ENCODE measurements at places on chromosomes 13 and 19. TPM values are rescaled to one million over a fixed set of nuclear protein-coding genes. Genes with fewer than 3 reads are reported as not detected.
A peak's percentile ranks its signal among the peaks of the same experiment; 100 is the strongest.

DNA sequence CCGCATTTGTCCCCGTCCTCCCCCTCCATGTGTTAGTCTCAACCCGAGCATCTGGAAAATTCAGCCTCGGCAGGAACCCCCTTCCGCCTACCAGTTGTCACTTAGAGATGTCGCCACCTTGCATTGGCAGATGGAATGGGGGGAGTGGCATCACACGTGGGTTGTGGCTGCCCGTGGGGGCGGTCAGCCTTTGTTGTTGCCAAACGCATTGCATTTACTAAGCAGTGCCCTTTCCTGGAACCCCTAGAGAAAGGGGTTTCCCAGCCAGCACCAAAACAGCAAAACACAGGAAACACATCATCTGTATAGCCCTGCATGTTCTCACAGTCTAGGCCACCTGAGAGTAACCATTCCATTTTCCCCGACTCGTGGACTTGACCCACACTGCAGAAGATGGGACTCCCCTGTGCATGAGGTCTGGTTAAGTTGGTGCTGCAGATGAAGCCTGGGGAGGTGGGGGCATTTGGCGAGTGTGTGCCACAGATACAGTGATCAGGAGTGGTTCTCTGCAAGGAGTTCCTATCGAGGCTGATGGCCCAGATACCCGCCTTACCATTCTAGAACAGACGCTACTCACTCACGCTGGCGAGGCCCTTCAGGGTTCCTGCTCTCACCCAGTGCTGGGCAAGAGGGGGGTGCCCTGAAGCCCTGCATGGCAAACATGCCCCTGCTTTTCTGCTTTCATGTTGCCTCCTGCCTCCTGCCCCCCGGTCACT, 38.3 kb downstream of the TMED1 start:
- no peak overlapping the region for H3K27ac ChIP-seq
- DNase-seq: no peak
- H3K36me3 ChIP-seq: peaks cover 91% of the 10 kb centered on the region
- H3K4me1 ChIP-seq: no peaks in the 10 kb centered on the region
- no peaks in the 10 kb centered on the region for H3K27me3 ChIP-seq
- no peak overlapping the region for H3K4me3 ChIP-seq

- H3K4me1 ChIP-seq: no peaks in the 10 kb centered on the region
- DNase-seq: peak; percentile 7
- no peak overlapping the region for H3K27ac ChIP-seq
- H3K4me3 ChIP-seq: no peak overlapping the region
- no peaks in the 10 kb centered on the region for H3K36me3 ChIP-seq
These were observed 129.5 kb downstream of the CYSLTR2 start for GRCh38 chr13:48783181-48783630.

- H3K27me3 ChIP-seq: no peaks in the 10 kb centered on the region
- H3K4me1 ChIP-seq: peaks cover 94% of the 10 kb centered on the region
- peaks cover 19% of the 10 kb centered on the region for H3K36me3 ChIP-seq
- DNase-seq: peak; percentile 98
- peak overlapping the region; percentile 99 for H3K27ac ChIP-seq
These were observed 36.8 kb downstream of the ACTN4 start for GRCh38 chr19:38684078-38684861.

DNA sequence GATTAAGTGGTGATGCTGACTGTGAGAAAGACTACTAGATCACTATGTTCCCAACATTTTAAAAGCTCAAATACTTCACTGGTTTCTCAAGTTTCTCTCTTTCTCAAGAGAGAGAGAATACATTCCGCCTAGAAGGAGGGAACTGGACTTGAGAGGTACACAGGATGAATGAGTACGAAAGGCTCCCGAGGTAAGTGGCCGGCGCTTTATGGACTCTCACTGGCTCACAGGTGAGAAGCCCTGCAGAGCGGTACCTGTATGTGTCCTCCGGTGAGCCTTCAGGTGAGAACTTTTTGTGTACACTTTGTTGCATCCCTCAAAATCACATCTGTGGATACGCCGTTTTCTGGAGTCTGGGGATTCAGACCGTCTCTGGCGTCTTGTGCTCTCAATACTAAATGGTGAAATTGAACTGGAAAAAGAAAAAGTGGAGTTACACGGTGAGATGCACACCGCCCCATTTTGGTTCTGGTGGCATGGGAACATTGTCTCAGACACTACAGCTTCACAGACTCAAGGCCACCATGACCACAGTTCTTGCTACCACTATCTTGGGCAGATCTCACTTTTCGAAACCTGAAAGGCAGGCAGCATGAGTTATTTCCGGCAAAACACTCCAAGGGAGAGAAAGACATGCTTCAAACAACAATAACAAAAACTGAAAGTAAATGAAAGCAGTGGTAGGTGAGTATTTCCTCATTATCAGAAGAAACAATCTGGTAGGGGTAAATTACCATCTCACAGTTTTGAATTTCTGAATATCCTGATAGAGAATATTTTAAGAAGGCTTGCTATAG, 418.9 kb downstream of the KLF12 start:
- no peaks in the 10 kb centered on the region for H3K27me3 ChIP-seq
- H3K27ac ChIP-seq: no peak overlapping the region
- peaks cover 6% of the 10 kb centered on the region for H3K36me3 ChIP-seq
- no peak for DNase-seq
- no peak overlapping the region for H3K4me3 ChIP-seq
- peaks cover 4% of the 10 kb centered on the region for H3K4me1 ChIP-seq

GRCh38 chr19:42003506-42004294, 9.7 kb upstream of the ATP1A3 start:
- H3K4me1 ChIP-seq: no peaks in the 10 kb centered on the region
- no peak overlapping the region for H3K27ac ChIP-seq
- H3K4me3 ChIP-seq: no peak overlapping the region
- H3K27me3 ChIP-seq: peaks cover 30% of the 10 kb centered on the region

GRCh38 chr13:110258876-110259631, 47.9 kb downstream of the COL4A1 start:
- no peak overlapping the region for H3K27ac ChIP-seq
- no peaks in the 10 kb centered on the region for H3K27me3 ChIP-seq
- H3K4me3 ChIP-seq: no peak overlapping the region
- no peaks in the 10 kb centered on the region for H3K36me3 ChIP-seq
- peaks cover 23% of the 10 kb centered on the region for H3K4me1 ChIP-seq

PCP2 gene
- polyA plus RNA-seq: 1.5 TPM

DNA sequence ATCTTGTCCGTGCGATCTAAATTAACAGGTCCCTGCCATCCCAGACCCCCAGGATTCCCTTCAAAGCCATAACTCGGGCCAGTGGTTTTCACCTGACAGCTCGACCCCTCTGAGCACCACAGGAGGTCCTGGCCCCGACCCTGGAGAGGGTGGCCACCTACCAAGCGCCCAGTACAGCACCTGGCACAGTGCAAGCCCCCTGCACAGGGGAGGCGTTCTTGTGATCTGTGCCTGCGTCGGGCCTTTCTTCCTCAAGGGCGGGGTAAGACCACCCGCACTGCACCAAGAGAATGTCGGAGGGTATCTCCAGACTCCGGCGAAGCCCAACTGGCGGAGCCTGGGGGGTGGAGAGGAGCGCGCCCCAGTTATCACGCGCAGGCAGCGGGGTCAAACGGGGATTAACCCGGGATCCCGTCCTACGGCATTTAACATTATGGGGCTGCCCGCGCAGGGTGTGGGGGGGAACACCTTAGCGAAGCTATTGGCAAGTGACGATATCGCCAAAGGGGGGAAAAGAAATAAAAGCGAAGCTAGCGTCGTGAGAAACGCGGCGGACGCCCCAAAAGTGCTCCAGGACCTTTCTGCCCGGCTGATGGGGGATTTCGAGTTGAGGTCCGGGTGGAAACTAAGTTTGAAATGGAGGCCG, 1.3 kb upstream of the HNRNPL start:
- H3K4me1 ChIP-seq: peaks cover 25% of the 10 kb centered on the region
- no peak for DNase-seq
- no peaks in the 10 kb centered on the region for H3K27me3 ChIP-seq
- peak overlapping the region; percentile 62 for H3K4me3 ChIP-seq

DNA sequence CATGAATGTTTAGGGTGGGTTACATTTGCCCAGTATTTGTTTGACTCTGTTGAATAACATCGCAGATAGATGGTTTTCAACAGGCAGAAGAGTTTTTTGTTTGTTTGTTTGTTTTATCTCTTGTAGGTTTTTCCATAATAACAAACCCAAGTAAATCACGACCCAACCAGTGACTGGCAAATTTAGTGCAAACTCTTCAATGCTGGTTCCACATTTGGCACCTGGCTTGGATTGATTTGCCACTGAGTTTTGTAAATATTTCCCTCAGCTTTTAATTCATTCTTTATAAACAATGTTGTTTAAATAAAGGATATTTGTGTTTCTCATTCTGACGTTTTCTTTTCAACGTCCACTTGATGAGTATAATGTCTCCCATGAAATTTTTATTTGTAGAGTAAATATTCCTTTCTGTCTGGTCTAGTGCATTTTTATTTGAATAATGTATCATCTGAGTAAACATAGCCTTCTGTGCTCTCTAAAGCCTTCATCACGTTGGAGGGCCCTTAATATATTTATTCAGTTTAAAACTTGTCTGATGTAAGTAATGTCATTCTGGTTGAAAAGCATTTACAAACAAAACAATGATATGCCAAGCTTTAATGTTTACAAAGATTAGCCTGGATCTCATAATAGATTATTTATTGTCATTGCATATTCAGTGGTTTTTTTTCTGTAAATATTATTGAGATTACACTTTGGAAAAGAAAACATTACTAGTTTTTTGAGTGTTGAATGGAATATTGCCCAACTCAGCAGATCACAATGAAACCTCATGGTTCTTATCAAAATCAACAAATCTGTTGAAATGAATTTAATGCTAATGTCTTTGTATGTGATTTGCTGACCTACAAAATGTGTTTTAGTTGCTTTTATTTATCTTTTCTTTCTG, 90.4 kb upstream of the PEG3 start:
- no peaks in the 10 kb centered on the region for H3K36me3 ChIP-seq
- no peak overlapping the region for H3K4me3 ChIP-seq
- H3K27me3 ChIP-seq: no peaks in the 10 kb centered on the region
- DNase-seq: no peak

LILRB5 gene
- polyA plus RNA-seq: 7.6 TPM

SUCLA2 gene
- 58.2 TPM for polyA plus RNA-seq

KLK4 gene
- polyA plus RNA-seq: not detected

FARP1 gene
- 27.6 TPM for polyA plus RNA-seq

DNA sequence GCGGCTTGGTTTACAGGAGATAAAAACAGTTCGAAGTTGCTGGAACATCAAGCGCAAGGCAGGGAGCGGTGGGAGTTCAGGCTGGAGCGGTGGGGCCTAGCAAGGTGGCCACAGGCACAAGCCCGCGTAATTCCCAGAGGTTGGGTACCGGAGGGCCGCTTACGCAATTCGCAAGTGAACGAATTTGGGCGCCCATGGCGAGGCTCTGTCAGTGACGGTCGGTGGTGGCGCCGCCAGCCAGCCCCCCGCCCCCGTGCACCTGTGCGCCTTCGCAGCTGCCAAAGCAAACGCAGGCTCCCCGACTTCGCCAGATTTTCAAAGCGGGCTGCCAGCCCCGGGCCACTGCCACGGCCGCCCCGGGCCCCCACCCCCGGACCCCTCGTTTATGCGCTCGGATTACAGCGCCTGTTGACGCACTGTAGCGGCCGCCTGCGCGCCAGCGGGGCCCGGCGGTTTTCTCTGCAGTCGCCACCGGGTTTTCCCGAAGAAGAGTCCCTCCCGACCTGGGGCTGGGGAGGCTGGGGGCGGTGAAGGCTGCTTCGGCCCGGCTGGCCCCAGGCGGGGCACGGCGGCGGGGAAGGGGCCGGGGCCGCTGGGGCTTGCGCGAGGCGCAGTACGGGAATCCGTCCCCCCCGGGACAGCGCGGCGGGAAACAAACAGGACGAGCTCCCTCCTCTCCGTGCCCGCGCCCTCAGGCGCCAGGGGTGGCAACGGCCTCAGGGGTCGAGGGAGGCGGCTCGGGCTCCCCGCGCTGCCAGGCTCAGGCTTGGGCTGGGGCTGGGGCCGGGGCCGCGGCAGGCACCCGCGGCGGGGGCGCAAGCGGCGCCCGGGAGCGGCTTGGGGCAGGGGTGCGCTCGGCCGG, 709 bp downstream of the N4BP2L1 start:
- DNase-seq: peak; percentile 67
- peaks cover 6% of the 10 kb centered on the region for H3K4me1 ChIP-seq
- H3K4me3 ChIP-seq: peak overlapping the region; percentile 67
- no peaks in the 10 kb centered on the region for H3K27me3 ChIP-seq
- H3K36me3 ChIP-seq: no peaks in the 10 kb centered on the region
- H3K27ac ChIP-seq: peak overlapping the region; percentile 66

DNA sequence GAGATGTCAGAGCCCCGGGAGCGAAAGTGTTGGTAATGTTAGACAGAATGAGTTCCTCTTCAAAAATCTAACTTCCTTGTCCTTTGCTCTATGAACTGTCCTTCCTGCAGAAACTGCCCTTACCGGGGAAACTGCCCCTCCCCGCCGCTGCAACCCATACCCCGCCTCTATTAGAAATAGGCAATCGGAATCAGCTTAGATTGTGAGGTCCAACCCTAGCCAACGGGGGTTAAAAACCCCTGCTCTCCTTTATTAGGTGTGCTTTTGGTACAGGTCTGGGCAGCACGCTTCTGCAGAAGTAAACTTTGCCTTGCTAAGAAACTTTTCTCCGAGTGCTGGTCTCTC, 11.5 kb upstream of the CAPNS1 start:
- peaks cover 16% of the 10 kb centered on the region for H3K36me3 ChIP-seq
- H3K27me3 ChIP-seq: no peaks in the 10 kb centered on the region
- no peaks in the 10 kb centered on the region for H3K4me1 ChIP-seq
- no peak for DNase-seq
- peak overlapping the region; percentile 92 for H3K27ac ChIP-seq
- H3K4me3 ChIP-seq: peak overlapping the region; percentile 54

HPN gene
- 309 TPM for polyA plus RNA-seq

DNA sequence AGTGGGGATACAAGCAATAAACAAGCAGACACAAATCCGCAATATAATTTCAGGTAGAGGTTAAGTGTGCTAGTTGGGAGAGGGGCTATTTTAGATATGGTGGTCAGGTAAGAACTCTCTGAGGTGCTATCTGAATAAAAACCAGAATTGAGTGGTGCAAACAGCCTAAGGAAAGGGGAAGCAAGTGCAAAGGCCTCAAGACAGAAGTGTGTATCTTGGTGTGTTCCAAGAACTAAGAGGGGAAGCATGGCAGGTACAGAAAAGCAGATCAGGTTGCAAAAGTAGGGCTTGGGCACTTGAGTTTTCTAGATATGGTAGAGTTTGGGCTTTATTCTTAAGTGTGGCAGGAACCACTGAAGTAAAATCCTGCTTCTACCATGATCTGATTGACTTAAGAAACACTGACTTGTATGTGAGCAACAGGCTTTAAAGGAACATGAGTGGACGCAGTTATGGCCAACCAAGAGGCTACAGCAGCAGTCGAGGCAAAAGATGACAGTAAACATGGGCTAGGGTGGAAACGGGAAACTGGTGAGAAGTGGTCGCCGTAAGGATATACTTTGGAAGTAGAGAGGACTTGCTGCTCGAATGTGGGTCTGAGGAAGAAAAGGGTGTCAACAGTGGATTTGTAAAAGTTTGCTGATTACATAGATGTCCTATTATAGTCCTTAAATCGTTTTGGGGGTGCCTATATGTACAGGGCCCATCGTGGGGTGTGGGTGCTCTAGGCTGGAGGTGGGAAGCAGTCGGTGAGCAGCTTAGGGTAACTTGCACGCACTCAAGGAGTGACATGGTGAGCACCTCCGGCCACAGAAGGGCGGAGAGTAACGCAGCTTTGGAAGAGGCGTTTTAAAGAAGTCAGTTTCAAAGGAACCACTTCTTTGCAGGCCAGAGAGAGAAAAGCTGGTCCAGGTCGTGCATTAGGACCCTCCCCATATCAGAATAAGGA, 677 bp downstream of the TGDS start:
- peak overlapping the region; percentile 82 for H3K27ac ChIP-seq
- peak overlapping the region; percentile 93 for H3K4me3 ChIP-seq
- H3K27me3 ChIP-seq: no peaks in the 10 kb centered on the region
